ENCODE measurements at places on chromosomes 5 and 9.

DNA sequence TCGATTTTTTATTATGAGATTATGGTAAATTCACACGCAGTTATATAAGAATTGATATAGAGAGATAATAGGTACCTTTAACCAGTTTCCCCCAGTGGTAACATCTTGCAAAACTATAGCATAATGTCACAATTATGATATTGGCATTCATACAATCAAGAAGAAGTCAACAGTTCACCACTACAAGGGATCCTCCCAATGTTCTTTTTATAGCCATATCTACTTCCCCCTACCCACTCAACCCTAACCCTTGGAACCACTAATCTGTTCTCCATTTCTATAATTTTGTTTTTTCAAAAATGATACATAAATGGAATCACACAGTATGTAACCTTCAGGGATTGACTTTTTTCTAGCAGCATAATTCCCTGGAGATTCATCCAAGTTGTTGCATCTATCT, 9.8 kb downstream of the ACTL7B start:
- DNase-seq: no peak

DNA sequence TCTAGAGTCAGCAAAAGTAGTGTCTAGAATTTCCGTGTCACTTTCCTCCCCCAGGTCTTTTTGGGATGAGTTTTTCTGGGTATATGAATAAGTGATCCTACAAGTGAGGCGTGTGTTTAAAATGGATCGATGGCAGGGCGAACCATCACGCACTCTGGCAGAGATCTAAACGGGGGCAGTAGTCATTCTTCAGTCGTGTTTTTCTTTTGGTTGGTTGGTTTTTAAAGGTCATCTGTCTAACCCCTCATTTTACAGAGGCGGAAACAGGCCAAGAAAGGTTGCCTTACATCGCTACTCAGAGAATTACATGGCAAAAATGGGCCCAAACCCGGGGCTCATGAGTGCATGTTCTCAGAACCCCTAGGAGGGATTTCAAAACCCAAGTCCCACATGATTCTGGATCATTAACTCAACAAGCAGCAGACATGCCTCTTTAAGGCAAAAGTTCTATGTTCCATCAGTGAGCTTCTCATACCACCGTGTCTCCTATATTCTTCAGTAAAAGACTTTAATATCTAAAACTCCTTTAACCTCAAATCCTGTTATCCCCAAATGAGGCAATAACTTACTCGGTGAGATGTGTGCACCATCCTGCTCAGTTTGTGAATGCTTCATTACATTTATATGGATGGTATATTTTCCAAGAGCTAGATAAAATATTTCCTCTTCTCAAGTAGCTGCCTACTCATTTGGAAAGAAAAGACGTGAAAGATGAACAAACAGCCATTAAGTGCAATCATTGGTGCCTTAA, 145.8 kb downstream of the AOPEP start:
- no peak for DNase-seq

GRCh38 chr5:96129276-96129675, 167.6 kb upstream of the ELL2 start:
- no peak for DNase-seq

- DNase-seq: no peak
These were observed 11.5 kb upstream of the PPP2R2B start for GRCh38 chr5:146890066-146890465.

GRCh38 chr9:72680593-72681282, 159.3 kb downstream of the TMC1 start:
- no peak for DNase-seq

DNA sequence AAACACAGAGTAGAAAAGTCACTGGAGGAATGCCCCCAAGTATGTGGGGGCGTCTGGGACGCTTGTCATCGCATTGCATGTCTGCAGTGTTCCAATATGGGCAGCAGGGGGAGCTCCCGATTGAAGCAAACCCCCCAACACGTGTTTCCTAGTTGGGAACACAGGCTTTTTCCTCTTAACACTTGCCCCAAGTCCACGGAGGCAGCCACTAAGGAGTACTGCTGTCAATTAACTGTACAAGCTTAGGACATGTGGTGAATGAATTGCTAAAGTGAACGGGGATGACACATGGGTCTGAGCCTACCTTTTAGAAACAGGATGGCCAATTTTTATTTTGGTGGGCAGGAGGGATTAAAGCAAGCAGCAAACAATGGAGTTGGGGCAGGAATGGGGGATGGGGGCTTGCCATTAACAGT, 2.2 kb downstream of the GABRB2 start:
- no peak for DNase-seq

DNA sequence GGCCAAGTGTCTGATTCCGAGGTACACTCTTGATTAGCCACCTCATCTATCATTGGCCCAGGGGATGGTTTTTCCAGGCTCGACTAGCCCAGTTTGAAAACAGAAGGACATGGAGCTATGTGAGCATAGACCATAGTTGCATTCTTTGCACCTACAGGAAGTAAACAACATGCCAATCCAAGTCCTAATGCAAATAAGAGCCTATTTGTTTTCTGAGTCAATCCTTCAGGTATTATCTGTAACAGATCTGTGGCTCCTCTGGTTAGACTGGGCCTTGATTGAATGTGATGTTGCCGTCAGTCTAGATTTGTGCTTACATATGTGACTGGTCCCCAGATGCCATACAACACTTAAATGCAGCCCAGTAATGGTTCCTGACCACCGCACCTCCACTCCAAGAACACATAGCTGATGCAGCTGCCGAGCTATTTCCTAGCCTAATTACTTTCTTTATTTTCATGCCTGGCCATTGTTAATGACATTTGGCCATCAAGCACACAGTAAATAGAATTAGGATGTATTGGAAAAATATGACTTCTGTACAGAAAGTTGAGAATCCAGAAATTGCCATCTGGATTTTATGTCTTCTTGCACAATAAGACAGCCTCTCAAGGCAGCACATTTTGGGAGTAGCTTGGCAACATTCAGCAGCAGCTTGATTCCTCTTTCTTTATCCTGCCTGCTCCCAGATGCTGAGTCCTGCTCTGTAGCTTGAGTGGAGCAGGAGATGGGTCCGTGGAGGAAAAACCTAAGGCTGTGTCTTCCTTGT, 29.5 kb upstream of the ARHGAP26 start:
- DNase-seq: no peak

DNA sequence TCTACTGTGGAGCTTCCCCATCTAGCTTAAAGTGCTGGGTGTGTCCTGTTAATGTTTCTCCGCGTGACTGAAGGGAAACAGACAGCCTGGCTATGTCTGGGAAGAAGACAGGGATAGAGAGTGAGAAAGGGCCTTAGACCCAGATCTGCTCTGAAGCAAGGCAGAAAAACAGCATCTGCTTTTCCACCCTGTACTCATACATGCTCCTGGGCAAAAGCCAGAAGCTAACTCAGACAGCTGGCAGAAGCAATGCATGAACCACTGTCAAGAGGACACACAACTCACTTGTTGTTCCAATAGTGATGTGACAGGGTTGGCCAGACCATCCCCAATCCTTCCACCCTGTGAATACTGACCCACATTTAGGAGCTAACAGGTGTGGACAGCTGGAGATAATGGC, 63.3 kb downstream of the DPYSL3 start:
- no peak for DNase-seq

DNA sequence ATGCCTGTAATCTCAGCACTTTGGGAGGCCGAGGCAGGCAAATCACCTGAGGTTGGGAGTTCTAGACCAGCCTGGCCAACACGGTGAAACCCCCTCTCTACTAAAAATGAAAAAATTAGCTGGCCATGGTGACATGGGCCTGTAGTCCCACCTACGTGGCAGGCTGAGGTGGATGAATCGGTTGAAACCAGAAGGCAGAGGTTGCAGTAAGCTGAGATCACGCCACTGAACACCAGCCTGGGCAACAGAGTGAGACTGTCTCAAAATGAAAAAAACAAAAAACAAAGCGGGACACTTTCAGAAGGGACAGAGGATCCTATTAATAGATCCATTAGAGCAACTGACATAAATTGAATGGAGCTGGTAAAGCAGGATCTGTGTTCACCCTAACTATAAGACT, 89.6 kb upstream of the SGCD start:
- DNase-seq: no peak

GRCh38 chr5:169801324-169801777, 164.3 kb downstream of the DOCK2 start:
- DNase-seq: no peak

- DNase-seq: no peak
These were observed 150.3 kb downstream of the FBXL7 start for GRCh38 chr5:15650266-15650665.

DNA sequence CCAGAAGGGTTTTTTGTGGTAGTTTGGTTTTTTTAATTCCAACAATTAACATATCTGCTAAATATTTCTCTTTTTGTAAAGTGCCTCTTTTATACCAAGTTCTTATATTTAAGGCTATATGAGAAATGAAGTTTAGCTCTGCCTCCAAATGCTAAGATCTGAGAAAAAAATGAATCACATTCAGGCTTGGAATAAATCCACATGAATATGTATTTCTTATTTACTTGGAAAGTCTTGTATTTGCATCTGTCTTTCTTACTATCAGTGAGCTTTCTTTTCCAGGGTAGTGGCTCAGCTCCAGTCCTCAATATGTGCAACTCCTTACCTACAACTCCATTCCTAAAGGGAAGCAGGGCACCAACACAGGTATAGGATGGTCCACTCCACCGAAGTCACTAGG, 127.9 kb downstream of the GLIS3 start:
- DNase-seq: no peak

DNA sequence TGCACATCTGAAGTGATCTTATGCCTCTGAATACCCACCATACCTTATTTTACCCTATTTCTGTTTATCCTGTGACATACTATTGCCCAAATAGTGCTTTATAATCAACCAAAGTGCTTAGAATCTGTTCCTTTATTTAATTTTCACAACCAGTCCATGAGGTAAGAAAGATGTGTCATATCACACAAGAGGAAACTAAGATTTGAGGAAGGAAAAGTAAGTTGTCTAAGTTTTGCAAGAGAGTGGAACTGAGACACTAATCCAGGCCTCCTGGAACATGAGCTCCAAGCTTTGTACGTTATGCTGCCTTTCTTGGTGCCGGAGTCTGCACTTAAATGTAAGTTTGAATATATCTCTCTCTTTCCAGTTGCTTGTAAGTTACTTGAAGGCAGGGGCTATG, 17.2 kb downstream of the KDM3B start:
- no peak for DNase-seq

GRCh38 chr9:23643656-23644258, 182.3 kb downstream of the ELAVL2 start:
- no peak for DNase-seq

GRCh38 chr5:76920491-76920890, 32.4 kb upstream of the CRHBP start:
- no peak for DNase-seq

- no peak for DNase-seq
These were observed 56.6 kb downstream of the CAMSAP1 start for GRCh38 chr9:135850737-135851136.

DNA sequence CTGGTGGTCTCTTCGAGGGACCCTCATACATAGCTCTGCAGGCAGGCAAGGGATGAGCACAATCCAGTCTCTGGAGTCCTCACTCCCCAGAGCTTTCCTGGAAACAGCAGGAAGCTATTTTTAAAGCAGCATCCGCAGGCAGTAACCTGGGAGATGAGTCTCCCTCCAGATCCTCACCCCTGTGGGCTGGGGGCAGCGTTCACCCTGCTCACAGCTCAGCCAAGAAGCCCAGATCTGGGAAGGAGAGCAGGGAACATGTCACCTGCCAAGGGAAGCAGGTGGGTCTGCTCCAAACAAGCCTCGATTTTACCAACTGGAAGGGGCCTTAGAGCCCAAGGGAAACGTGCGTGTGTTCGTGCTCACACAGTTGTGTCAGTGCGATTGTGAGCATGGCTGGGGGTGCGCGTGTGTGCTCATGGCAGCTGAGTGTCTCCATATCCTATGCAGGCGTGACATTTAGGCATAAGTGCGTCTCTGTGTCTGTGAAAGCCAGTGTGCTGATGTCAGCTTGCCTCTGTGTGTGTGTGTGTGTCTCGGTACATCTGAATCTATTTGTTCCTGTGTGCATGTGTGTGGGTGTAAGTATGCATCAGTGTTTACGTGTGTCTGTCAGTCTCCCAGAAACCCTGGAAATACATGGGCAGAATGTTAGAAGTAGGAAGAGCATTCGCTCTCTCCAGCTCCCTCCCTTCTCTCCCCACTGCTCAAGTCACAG, 40.6 kb upstream of the CPLX2 start:
- DNase-seq: no peak

All from activated CD8-positive, alpha-beta memory T cell treated with anti-CD3 and anti-CD28 coated beads for 1 hour (primary cell).